RPMI7951 (cell line): ENCODE measurements at places on chromosomes 5 and 9. TPM values are rescaled to one million over a fixed set of nuclear protein-coding genes. Genes with fewer than 3 reads are reported as not detected.

Gene ZNF189
- total RNA-seq = 11.2 and 15.5 TPM in 2 replicates

Gene PCDHGA6
- 1.3 and 1.8 TPM in 2 replicates for total RNA-seq

Gene ZDHHC11
- total RNA-seq = 0.12 and 0.29 TPM in 2 replicates

Gene FAM193B
- 11.6 and 11.8 TPM in 2 replicates for total RNA-seq

Gene WDR38
- 0.12 and 0.20 TPM in 2 replicates for total RNA-seq

Gene PDE6A
- total RNA-seq = 0.10 and 0.12 TPM in 2 replicates

Gene MRRF
- 23.4 and 28.6 TPM in 2 replicates for total RNA-seq

Gene PLAC8L1
- not detected in 2 replicates for total RNA-seq

Gene CMYA5
- 0.12 and 0.20 TPM in 2 replicates for total RNA-seq
